ENCODE measurements at places on chromosomes 11 and 22.

GRCh38 chr22:38923463-38924346 is 33.7 kb upstream of the APOBEC3A start:
- no peak for DNase-seq

DNA sequence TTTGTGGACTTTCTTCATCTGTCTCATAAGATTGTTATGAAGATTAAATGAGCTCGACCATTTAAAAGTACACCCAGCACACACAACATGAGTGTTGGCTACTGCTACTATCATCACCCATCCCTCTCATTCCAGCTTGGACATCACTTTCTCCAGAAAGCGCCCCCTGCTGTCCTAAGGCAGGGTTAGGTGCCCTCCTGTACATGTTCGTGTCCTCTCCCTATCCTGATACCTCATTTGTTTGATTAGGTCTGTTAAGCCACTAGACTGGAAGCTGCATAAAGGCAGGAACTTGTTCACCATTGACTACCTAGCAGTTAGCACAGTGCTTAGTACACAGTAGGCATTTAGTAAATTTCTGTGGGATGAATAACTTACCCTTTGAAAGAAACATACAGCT is 85.5 kb downstream of the ENTHD1 start:
- no peak for DNase-seq

DNA sequence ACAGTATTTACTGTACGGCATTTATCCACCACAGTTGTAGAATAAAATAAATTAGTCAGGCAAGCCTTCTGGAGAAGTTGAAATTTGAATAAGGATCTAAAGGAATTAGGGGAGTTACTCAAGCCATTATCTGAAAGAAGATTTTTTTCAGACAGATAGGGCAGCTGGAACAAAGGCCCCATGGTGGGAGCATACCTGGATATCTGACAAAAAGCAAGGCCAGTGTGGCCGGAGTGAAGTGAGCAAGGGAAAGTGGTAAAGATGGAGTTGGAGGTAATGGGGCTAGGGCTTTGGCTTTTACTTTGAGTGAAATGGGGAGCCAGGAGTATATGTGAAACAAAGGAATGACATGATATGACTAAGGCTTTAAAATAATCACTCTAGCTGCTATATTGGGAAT is 45.7 kb upstream of the PSMA1 start:
- DNase-seq = no peak

DNA sequence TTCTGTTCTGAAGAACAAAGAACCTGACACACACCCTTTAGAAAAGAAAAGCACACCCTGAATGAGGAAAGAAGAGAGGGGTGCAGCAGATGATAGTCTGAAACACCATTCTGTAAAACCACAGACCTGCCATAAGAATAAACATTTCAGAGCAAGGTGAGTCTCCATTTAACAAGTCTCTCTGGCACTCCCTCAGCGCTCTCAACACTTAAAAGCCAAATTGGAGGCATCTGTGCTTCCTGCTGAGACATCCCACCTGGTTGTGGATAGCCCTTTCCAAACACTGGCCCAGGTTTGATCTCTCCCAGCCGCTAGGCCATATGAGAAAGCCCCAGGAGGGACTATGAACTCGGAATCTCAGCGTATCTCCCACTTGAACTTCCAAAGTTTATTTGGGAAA is 36.3 kb downstream of the ETS1 start:
- no peak for DNase-seq

- peak; percentile 65 for DNase-seq
These were observed 673 bp upstream of the MYO7A start for GRCh38 chr11:77127235-77127911.

- no peak for DNase-seq
These were observed 511 bp downstream of the PKDREJ start for GRCh38 chr22:46262449-46263215.

DNA sequence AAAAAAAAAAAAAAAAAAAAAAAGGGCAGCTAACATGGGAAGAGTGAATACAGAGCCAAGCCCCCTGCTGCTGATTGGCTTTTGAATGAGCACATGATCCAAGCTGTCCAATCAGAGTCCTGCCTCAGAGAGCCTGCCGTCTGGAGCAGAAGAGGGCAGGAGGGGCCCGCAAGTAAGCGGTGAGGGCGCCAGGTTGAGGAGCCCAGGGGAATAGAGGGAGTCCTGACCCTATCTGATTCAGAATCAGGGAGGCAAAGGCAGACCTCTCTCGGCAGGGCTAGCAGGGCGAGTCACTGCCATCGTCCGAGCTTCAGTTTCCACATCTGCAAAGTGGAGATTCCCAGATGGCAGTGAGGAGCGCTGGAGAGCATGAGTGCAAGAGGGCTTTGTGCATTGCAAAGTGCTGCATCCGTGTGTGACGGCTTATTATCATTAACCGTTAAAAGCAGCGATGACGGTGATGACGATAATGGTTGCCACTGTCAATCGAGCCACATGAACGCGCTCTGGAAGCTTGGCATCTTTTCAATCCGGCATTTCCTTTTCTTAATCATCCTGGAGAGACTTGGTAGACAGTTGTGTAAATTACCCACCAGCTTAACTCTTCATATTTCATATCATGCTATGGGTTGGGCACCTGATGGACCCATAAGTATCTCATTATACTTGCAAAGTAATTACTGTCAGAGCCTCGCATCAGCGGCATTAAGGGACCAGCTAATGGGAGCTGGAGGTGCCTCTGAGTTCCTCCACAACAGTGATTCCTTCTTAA is 68.6 kb upstream of the ATXN10 start:
- DNase-seq = no peak

DNA sequence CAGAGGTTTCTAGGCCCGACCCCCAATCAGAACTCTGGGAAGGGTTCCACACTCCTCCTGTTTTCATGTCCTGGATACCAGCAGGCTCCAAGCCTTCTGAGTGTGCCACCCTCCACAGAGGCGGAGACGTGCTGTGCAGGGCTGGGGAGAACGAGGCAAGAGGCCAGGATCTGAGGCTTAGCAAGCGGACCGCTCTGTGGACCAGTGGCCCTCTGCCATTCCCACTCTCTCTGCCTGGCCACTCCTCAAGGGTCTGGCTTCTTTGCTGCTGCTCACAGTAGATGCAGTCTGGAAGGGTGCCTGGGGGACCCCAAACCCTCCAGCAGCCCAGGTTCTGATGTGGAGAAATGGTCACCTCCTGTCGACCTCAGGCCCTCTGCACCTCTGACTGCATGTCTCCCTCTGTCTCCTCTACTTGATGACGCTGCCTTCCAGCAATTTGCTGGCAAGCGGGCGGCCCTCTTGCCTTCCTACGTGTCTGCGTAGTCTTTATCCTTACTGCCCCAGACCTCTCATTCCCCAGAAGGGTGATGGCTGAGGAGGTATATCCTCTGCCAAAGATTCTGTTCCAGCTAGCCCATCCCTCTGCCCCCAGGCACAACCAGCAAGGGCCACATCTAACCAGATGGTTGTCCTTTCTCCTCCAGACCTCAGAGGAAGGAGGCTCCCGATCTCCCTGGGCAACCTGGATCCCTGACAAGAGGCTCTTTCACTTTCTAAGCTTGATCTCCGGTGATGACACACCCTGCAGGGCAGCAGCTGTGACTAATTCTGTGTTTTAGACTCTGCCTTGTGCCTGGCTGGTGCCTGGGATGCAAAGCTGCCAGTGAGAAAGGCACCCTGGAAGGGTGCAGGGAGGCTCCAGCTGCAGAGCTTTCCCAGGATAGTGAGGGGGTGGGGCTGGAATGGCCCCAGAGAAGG is 87.3 kb downstream of the NAT10 start:
- DNase-seq = no peak

DNA sequence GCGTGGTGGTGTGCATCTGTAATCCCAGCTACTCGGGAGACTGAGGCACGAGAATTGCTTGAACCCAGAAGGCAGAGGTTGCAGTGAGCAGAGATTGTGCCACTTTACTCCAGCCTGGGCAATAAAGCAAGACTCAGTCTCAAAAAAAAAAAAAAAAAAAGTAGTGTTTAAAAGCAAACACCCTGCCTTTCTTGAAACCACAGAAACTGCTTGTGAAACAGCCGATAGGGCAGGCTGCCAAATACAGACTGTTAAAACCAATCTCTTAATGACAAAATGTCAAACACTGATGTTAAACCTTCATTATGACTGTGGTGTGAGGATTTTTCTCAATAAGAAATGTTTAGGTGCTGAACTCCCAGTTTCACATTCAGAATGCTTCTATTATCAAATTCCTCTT is 27.3 kb downstream of the MARK2 start:
- DNase-seq = peak; percentile 75

GRCh38 chr11:128394431-128395089 is 192.8 kb downstream of the ETS1 start:
- DNase-seq = no peak

DNA sequence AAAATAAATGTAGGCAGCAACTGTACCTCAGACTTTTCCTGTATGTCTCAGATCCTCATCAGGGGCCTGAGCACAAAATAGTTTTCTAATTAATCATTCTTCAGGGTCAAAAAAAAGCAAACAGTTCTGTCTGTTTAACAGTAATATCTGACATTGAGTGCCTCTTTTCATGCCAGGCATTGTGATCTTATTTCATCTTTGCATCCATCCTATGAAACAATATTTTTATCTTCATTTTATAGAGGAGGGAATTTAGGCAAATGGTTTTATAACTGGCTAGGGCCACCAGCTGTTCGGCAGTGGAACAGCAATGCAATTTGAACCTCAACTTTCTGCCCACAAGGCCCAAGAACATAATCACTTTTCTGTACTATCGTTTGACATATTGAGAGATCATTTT is 145.6 kb downstream of the WNT7B start:
- no peak for DNase-seq

GRCh38 chr11:106524436-106524835 is 447.0 kb downstream of the AASDHPPT start:
- DNase-seq = no peak

GRCh38 chr11:34988294-34989255 is 72.2 kb downstream of the PDHX start:
- DNase-seq = no peak

DNA sequence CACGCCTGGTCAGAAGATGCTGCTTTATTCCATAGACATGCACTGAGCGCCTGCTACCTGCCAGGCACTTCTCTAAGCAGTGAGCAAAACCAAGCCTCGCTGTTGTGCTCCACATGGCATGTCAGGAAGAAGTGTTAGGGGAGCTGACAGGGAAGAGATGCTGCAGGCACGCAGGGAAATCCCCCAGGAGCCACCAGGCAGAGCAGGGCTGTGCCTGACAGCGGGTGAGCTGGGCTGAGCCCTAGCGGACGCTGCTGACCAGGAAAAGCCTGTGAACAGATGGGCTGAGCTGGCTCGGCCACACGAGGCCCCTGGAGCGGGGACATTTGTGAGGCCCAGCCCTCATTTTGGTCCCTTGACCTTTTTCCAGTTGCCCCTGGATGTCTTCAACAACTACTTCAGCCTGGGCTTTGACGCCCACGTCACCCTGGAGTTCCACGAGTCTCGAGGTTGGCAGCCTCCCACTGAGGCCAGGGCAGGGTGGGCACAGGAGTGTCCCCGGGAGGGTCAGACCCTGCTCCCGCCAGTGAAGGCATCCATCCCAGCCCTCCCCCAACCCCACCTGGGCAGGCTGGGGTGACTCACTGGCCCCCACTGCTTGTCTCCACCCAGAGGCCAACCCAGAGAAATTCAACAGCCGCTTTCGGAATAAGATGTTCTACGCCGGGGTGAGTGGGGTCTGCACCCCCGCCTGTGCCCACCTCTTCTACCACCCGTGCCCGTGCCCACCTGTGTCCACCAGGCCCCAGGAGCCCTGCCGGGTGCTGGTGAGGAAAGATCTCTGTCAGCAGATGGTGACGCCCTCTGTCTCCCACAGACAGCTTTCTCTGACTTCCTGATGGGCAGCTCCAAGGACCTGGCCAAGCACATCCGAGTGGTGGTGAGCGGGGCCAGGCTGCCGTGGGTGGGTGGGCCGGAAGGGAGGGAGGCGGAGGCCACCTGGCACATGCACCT is 7.4 kb upstream of the MDK start:
- DNase-seq = no peak

GRCh38 chr11:33933602-33934001 is 41.7 kb upstream of the LMO2 start:
- no peak for DNase-seq

DNA sequence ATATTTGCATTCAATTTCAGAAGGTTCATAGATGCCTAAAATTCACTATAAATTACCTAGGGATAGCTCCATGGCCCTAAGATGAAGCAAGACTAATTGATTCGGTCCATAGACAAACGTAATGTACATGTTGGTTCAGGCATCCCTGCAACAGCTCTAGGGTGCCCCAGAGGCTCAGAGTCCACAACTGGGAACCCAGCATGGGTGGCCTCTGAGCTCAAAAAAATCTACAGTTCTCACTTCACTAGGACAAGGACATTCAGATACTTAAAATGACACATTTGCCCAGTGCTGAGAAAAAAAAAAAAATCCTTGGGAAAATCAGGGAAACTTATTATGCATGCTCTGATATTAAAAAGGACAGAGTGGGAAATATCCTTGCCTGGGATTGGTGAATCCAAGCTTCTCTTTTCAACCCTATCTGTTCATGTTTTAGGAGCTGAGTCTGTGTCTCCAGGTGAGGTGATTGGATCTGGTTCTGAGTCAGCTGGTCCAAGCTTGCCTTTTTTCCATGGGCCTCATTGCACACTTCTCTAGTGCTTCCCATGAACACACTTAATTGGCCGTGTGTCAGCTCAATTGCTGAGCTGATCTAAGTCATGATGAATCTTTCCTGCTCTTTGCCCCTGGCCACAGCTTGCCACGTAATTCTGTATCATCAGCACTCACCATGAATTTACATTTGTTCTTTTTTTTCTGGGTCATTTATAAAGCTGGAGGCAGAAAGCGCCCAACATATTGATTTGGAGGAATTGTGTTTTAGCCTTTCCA is 116.3 kb upstream of the RCN1 start:
- DNase-seq = no peak

All from GM19239 (cell line).